ENCODE measurements at places on chromosomes 6 and 20. TPM values are rescaled to one million over a fixed set of nuclear protein-coding genes. Genes with fewer than 3 reads are reported as not detected.

BPIFB2 gene
- 0.52 TPM for total RNA-seq

SNAP91 gene
- 0.53 TPM for total RNA-seq

DNA sequence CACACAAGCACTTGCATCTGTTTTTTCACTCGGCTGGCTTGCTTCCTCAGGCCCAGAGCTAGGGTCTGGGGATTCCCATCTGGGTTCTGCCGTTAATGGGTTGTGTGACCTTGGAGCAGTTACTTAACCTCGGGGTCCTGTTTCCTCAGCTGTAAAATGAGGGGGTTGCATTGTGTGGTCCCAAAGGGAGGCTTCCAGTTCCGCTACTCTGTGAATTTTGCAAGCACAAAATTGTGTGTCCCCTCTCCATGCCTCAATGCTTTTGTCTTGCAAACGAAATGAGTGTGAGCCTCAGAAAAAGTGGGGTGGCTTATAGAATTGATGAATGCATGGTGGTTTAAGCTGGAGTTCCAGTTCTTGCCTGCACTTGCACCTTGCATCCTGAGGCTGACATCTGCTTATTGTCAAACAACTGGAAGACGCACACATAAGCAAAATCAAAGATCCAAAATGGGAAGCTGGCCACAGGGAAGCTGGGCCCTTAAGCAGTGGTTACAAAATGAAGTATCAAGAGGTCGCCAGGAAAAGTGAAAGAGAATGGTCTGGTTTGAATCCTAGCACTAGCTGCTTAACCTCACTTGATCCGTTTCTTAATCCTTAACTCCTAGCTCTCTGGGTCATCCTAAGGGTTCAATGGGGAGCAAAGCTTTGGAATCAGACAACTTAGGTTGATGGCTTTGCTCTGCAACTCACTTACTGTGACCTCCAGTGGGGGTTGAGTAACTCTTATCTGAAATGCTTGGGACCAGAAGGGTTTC is 490.6 kb downstream of the DHX35 start:
- H3K27me3 ChIP-seq = no peaks in the 10 kb centered on the region
- no peaks in the 10 kb centered on the region for H3K4me1 ChIP-seq
- no peak for DNase-seq
- no peak overlapping the region for H3K4me3 ChIP-seq
- no peaks in the 10 kb centered on the region for H3K36me3 ChIP-seq
- no peak overlapping the region for H3K27ac ChIP-seq

DNA sequence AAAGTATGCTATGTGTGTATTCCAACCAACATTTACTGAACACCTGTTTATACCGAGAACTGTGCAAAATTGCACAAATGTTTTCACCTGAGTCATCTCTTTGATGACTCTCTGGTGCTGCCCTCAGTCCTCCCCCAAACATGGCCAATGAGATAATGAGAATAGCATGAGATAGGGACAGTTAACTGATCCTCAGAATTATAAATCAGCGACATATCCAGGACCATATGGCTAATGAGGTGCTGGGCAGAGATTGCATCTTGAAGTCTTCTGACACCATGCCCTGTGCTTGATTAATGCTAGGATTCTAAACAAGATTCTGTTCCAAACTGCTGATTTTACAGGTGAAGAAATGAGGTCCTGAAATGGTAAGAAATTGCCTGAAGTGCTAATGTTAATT is 13.0 kb downstream of the CLVS2 start:
- peaks cover 3% of the 10 kb centered on the region for H3K27me3 ChIP-seq
- H3K36me3 ChIP-seq = no peaks in the 10 kb centered on the region
- H3K4me3 ChIP-seq = no peak overlapping the region
- no peak for DNase-seq

DNA sequence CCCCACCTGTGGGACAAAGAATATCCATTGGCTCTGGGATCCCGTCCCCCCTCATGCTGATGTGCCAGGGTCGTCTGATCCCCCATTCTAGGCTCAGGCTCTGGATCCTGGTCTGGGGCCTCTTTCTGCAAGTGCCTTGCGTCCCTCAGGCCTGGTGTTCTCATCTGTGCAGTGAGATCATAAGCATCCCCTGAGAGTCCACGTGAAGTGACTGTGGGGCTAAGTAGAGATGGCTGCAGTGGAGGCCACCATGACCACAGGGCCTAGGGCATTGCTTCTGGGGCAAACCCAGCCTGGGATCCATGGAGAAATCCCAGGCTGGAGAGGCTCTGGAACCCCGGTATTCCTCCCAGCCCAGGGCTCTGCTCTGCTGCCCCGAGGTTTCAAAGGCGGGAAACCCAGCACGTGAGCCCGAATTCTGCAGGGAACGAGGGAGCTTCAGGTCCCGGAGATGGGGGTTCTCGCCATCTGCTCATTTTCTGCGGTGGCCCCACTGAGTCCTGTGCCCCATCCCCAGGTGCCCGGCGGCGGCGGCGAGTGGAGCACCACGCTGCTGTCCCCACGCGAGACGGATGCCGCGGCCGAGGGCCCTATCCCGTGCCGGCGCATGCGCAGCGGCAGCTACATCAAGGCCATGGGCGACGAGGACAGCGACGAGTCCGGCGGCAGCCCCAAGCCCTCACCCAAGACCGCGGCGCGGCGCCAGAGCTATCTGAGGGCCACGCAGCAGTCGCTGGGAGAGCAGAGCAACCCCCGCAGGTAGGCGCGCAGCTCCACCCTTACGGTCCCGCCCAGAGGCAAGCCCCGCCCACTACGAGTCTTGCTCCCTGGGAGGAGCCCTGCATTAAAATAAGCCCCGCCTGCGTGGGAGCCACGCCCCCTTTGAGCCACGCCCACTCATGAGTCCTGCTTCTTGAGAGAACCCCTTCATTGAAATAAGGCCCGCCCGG is 105.5 kb upstream of the MYL9 start:
- no peaks in the 10 kb centered on the region for H3K4me1 ChIP-seq
- H3K4me3 ChIP-seq = no peak overlapping the region

GRCh38 chr6:107556082-107556481 is 66.2 kb downstream of the SOBP start:
- H3K27me3 ChIP-seq = no peaks in the 10 kb centered on the region
- H3K36me3 ChIP-seq = no peaks in the 10 kb centered on the region
- H3K4me1 ChIP-seq = no peaks in the 10 kb centered on the region
- no peak overlapping the region for H3K4me3 ChIP-seq

DNA sequence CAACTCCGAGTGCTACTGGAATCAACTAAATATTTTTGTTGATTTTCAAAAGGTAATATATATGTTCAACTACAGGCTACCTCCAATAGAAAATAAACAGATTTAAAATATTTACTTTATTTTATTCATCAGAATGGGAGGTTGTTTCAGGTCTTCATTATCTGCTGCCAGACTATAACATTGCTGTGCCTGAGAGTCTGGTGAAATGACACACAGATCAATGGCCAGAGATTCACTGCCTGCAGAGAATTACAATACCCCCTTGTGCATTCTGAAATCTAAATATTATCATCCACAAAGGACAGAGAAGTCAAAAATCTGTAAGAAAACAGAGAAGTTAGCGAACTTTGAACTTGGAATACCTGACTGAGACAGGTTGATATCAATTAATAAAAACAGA is 667.8 kb upstream of the GJE1 start:
- no peak overlapping the region for H3K4me3 ChIP-seq
- no peak overlapping the region for H3K27ac ChIP-seq
- no peaks in the 10 kb centered on the region for H3K27me3 ChIP-seq
- H3K4me1 ChIP-seq = no peaks in the 10 kb centered on the region
- no peaks in the 10 kb centered on the region for H3K36me3 ChIP-seq

- H3K4me3 ChIP-seq = no peak overlapping the region
- H3K27ac ChIP-seq = peak overlapping the region; percentile 79
- peaks cover 20% of the 10 kb centered on the region for H3K4me1 ChIP-seq
- no peaks in the 10 kb centered on the region for H3K27me3 ChIP-seq
- peak; percentile 71 for DNase-seq
- H3K36me3 ChIP-seq = no peaks in the 10 kb centered on the region
Observed at GRCh38 chr6:150881911-150882481, 16.5 kb downstream of the MTHFD1L start.

DNA sequence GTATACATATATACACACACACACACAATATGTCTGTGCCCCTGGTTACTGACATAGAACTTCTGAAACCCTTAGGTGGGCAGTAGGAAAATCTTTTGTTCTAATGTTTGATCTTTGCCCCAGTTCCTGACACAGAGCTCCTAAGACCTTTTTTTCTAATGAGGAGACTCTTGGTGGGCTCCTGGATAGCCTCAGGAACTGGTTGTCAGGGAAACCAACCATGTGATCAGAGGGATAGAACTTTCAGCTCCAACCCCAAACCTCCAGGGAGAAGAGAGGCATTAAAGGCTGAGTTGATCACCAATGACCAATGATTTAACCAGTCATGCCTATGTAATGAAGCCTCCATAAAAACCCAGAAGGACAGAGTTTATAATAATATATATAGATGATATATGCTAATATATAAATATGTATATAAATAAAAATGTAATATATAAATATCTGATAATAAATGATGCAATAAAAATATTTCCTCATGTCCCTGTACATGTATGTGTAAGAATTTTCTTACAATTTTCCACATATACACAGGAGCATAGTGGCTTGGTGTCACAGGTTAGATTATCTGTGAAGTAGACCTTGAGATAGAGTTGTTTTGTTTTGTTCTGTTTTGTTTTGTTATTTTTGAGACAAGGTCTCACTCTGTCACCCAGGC is 93.3 kb downstream of the GPX5 start:
- H3K27me3 ChIP-seq = no peaks in the 10 kb centered on the region
- no peak for DNase-seq
- H3K4me3 ChIP-seq = no peak overlapping the region
- no peaks in the 10 kb centered on the region for H3K4me1 ChIP-seq

- H3K27me3 ChIP-seq = no peaks in the 10 kb centered on the region
- H3K4me3 ChIP-seq = no peak overlapping the region
- no peak overlapping the region for H3K27ac ChIP-seq
- DNase-seq = peak; percentile 77
- no peaks in the 10 kb centered on the region for H3K36me3 ChIP-seq
Observed at GRCh38 chr6:42532038-42532669, 31.7 kb upstream of the UBR2 start.
